ENCODE measurements at places on chromosomes 7 and 10.

- DNase-seq, result no peak
Measured at GRCh38 chr7:127251036-127251464, 1.7 kb downstream of the GRM8 start.

DNA sequence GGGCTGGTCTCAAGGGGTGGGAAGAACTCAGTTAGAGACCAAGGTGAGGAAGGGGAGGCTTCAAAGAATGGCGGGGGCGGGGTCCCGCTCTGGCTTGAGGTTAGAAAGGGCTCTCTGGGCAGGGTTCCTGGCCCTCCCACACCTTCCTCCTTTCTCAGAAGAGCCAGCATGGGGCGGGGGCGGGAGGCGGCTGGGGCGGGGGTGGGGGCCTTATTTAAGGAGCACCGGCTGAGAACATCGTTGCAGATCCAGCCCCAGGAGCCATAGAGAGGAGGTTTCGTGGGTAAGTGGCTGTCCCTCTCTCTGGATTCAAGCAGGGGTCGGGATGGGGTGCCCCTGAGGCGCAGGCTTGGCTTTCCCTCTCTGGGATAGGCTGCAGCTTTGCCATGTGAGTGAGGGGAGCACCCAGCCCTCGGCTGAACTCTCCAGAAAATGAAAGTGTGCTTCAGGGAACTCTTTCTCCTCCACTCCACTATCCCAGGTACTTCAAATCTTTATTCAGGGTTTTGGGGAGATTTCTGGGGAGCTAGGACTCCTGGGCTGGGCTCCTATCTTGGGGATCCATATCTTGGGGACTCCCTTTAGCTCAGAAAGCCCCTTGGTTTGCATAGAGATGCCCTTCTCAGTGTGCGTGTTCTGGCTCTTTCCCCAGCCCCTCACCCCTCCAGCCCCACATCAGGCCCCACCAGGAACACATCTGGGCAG is 3.3 kb upstream of the CUEDC2 start:
- peak; percentile 43 for DNase-seq

DNA sequence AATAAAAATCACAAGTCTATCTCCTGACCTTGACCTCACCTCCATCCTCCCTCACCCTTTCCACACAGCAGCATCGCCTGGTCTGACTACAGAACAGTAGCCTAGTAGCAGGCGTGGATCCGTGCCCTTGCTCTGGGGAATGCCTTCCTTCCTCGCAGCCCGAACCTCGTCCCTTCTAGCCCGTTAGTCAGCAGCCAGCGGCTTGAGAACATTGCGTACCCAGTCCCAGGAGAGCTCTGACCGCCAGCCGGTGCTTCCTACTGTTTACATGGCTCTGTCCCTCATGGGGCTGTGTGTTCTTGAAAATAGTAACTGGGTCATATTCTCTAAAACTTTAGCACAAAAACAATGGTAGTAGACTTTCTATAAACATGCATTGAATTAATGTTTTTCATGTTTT is 682.7 kb upstream of the IGFBP3 start:
- DNase-seq, result no peak

DNA sequence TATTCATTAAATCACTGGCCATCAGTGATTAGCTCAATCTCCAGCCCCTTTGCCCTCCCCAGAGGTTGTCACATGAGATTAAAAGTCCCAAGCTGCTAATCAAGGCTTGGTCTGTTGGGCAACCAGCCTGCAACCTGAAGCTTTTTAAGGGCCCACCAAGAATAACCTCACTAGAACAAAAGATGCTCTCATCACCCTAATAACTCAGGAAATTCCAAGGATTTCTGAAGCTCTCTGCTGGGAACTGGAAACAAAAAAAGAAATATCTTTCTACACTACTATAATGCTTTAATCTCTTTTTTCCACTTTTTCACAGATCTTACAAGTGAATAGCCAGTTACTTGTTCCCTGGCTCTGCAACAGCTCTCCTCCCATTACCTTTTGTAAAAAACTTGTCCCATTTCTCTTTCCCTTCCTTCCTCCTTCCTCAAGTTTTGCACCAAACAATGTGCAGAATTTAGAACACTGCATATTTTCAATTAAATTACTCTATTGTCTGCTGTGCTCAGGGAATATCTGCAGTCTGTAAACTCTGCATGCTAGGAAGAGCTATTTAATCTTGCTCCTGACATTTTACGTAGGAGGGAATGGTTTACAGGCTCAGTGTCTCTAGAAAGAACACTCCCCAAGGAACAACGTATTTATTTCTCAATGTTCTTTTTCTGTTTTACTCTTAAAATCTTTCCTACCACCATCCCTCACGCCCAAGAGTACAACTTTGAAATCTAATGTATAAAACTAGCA is 169.1 kb downstream of the IMMP2L start:
- no peak for DNase-seq

DNA sequence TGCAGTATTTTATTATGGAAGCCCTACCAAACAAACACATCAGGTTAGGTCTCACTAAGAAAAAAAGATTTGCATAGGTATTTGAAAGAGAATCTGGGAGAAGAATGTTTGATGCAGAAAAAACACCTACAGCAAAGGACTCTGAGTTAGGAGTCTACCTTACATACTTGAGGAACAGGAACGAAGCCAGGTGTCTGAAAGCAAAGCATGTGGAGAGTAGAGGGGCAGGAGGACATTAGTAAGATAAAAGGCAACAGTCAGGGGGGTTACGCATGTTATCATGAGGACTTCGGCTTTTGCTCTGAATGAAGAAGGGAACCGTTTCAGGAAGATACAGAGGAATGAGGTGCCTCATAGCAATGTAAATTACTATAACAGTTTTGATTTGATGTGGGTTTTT is 87.9 kb upstream of the PTER start:
- no peak for DNase-seq

DNA sequence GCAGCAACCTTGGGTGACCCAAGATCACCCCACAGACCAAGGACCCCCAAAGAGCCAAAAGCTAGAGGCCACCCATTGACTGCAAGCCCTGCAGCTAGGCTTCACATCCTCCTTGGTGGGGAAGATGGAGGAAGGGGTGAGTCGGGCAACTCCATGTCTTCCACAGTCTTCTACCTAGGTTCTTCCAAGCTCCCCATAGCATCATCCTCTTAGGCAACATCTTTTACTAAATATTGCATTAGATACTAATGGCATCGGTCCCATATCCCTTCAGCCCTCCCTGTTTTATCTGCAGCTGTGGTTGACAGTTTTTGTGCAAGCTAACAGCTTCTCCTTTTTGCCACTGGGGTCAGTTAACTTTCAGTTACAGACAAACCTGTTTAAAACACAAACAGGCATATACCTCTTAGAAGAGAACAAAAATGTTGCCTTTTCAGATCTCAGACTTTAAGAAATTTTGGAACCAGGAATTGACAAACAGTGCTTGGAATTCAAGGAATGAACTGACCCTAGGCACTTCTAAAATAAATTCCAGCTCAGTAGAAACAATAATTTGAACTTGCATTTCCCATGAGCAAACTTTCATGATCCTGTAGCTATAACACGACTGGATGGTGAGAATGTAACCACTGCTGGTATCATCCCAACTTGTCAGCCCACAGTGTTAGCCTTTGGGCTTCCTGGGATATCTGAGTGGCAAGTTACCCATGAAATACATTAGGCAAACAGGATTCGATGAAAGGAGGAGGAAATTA is 33.9 kb upstream of the MSMB start:
- DNase-seq, result peak; percentile 76

DNA sequence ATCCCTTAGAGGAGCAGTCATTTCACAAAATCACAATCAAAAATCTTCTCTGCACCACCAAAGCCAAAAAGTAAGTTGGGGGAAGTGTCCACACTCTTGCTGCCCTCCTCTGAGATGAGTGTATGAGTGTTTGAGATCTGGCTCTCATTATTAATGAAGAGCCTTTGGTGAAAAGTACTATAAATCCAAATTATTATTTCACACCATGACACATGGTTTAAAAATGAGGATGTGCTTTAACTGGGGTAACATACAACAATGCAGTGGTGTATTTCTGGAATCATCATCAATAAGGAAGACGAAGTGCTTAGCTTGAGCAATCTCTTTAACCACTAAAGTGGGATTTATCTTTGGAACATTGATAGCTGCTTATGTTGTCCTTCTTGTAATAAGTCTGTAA is 114.2 kb upstream of the ADAM12 start:
- no peak for DNase-seq

DNA sequence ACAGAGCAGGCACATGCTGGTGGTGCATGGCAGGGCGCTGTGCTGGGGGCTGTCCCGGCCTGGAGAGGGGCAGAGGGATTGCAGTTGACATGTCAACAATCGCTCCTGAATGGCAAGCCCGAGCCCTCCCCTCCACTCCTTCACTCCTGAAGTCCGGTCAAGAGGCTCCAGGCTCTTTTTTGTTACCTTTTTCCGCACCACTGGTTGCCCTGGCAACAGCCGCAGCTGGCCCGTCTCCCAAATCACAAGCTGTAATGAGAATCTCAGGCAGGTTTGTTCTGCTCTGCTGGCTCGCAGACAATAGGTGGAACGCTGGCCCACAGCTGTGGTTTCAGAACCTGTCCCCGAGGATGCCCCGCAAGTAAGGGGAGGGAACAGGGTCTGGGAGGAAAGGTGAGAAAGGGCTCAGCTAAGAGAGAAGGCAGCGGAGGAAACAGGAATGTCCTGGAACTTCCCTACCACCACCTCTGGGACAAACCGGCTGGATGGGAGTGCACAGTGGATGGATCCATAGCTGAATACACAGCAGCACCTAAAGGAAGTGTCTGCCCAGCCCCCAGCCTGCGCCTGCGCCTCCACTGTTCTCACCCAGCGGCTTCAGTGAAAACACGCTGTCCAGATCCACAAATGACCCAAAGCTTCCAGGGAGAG is 58.9 kb downstream of the CALML3 start:
- no peak for DNase-seq

GRCh38 chr7:78895393-78895792 is 558.1 kb downstream of the MAGI2 start:
- DNase-seq, result no peak

- peak; percentile 65 for DNase-seq
Measured at GRCh38 chr7:20440472-20441105, 109.9 kb downstream of the ITGB8 start.

DNA sequence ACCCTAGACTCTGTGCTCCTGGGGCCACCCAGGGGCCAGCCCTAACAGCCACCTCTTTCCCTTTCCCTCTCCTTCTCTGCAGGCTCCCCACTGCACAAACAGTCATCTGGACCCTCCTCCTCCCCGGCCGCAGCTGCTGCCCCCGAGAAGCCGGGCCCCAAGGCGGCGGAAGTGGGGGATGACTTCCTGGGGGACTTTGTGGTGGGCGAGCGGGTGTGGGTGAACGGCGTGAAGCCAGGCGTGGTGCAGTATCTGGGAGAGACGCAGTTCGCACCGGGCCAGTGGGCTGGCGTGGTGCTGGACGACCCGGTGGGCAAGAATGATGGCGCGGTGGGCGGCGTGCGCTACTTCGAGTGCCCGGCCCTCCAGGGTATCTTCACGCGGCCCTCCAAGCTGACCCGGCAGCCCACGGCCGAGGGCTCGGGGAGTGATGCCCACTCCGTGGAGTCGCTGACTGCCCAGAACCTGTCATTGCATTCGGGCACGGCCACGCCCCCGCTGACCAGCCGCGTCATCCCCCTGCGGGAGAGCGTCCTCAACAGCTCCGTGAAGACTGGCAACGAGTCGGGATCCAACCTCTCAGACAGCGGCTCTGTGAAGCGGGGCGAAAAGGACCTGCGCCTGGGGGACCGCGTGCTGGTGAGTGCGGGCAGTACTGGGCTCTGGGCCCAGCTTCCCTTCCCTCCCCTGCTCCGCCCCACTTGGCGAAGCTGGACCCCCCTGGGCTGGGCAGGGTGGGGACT is 49.3 kb downstream of the CLIP2 start:
- no peak for DNase-seq

- DNase-seq, result peak; percentile 54
Measured at GRCh38 chr7:37352974-37353948, 95.4 kb downstream of the ELMO1 start.

GRCh38 chr10:27568196-27569175 is 64.4 kb downstream of the RAB18 start:
- peak; percentile 52 for DNase-seq

DNA sequence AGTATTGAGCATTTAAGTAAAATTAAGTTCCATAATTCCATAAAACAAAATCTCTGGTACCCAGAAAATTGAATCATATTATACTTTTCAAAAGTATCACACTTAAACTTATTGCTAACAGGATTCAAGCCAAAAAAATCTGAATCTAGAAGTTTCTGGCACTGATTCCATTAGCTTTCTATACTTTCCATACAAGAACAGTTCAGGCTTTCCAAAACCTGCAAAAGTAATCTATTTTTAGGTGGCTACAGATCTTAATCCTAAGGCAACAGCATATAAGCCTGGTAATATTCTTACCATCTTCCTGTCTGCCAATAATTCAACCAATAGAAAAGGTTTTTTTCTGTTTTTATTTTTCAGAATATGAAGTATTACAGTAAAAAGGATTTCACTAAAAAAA is 185.0 kb downstream of the CRPPA start:
- no peak for DNase-seq

DNA sequence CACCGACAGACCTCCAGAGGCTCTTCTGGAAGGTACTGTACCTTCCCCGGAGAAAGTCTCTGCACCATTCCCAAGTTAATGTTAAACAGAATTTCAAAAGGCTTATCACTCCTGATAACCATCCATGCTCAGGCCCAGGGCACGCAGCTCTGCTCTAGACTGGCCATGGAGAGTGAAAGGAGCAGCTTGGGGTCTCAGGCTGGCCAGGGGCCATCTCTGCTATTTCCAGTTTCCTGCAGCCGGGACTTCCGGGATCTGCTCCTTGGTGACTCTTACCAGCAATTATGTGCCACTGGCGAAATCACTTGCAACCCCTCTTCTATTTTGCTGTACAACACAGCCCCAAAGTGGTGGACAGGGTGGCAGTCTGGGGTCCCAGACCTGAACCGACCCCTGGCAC is 6.0 kb downstream of the CLDN15 start:
- no peak for DNase-seq

DNA sequence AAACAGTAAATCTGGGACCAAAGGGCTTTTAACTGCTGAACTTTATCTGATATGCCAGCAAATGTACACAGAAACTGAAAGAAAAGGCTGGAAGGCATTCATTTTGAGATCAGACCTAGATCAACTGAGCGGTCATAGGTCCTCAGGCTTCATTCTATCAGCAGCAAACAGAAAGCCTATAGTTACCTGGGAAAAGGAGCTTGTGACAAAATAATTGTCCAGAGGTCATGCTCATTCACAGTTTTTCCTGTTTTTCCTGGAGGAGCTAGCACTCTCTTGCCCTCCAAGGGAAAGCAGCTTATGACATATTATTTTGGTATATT is 320.2 kb downstream of the AHR start:
- DNase-seq, result no peak

Measured in inflammatory macrophage treated with lipopolysaccharide for 4 hours (primary cell).